H1 (cell line): ENCODE measurements at places on chromosomes 1 and 21.

DNA sequence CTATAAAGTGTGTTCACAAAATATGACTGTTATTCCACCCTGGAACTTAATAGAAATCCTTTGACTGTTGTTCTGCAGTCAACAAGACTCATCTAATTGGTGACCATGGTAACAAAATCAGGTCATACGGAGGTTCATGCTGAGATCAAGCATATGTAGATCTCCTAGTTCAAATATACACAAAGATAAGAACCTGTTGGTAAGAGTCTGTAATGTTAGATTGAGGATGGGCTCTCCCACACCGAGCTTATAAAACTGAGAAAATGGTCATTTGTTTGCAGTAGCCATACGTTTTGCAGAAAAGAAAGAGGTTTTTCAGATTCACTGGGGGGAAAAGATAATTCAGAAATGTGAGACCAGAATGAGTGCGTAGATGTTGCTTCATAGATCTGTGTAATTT is 468.1 kb downstream of the RPS6KC1 start:
- no peak for DNase-seq

- DNase-seq, result no peak
These were observed 40.0 kb downstream of the EPHB2 start for GRCh38 chr1:22750685-22751051.

DNA sequence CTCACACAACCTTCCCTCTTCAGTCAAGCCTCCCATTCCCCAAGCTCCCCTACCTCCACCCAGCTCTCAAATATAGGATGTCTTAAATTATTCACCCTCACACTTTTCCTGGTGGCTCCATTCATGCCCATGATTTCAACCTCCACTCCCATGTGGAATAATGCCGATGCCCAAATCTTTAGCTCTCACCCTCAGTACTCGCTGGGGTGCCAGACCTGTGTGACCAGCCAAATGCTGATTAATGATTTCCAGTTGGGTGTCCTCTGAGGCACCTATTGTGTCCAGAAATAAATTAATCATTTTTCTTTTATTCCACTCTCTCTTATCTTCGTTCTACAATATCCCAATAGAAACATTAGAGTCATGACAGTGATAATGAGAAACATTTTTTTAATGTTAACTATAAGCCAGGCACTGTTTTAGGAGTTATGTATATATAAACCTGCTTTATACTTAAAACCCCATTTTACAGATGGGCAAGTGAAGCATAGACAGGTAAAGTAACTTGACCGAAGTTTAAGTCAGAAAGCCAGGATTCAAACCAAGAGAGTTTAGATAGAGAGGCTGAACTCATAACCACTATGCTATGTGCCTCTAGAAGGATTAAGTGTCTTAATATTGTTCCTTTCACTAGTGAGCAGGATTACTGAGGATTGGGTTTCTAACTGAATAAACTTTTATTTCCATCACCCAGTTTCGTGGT is 209.7 kb downstream of the DUSP10 start:
- no peak for DNase-seq

- no peak for DNase-seq
These were observed 57.0 kb upstream of the IGSF5 start for GRCh38 chr21:39688010-39688409.

- DNase-seq, result no peak
These were observed 158.8 kb downstream of the TOMM20 start for GRCh38 chr1:234969581-234970400.

DNA sequence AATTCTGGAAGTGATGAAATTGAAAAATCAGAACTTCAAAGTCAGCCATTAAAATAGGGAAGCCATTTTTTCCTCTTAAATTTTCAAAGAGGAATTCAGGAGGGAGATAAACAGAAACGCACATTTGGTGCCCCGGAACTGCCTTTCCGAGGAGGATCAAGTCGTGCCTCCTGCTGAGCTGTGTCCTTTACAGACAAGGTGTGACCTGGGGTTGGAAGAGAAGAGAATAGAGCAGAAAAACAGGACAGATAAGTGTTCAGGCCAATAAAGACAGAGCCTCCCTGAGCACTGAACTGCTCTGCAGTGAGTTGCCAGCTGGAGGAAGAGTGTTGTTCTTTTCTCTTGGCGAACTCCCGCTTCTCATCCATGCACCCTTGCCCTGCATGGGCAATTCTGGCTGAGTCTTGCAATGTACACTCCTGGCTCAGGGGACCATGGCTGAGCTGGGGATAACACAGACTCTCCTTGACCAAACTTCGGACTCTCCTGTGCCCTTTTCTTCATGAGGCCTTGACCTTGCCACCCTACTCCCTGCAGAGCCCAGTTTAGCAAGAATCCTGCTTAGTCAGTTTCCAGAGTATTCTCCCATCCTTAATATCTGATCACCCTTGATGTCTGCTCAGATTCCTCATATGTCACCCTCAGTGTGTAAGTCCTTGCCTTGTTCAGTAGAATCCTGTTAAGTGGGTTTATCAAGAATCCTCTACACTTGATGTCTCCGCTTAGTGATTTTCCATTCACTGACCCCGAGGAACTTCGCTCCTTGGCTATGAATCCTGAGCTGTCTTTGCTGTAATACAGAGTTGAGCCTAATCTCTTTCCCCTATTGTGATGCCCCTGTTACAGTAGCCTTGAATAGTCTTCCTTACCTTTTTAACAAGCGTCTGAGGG is 1.3 kb upstream of the MTARC1 start:
- no peak for DNase-seq
